Activated B cell treated with CpG ODN at 0.5 μM for 24 hours (primary cell): ENCODE measurements at places on chromosomes 3 and 15.

DNA sequence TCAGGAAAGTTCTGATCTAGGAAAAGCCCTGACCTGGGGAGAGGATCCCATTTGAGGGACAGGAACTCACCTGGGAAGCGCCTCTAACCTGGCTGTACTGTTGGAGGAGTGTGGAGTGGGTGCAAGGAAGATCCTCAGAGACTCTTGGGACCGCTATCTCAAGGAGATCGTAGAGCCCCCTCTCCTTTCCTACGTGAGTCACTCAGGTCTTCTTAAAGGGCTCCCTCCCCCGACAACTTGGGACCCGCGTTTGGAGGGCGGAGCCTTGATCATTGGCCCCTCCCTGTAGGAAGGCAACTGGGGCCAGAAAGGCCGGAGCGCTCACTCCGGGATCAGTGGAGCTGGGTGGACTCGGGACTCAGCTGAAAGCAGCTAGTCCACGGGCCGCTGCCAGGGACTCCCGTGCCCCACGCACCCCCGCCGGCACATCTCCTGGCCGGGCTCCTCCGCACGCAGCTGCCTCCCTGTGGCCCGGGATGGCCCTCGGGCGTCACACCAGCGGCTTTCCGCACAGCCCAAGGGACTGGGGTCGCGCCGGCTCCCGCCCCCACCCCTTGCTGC, 520 bp downstream of the SLC26A6 start:
- DNase-seq, result peak; percentile 41

DNA sequence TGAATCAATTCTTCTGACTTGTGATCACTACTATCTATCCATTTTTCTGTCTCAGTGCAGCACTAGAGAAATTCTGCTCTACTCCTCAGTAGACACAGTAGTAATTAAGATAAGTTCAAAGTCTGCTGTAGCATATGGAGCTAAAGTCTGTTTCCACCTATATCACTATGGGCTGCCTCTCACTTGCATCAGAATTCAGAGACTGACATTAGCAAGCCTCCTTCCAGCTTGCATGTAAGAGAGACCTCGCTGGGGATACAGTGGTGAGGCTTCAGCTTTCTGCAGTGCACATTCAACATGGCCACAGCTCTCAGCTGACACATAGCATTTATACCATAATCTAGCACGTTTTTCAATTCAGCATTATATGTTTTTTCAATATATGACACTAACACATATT, 217.0 kb downstream of the PLOD2 start:
- no peak for DNase-seq

DNA sequence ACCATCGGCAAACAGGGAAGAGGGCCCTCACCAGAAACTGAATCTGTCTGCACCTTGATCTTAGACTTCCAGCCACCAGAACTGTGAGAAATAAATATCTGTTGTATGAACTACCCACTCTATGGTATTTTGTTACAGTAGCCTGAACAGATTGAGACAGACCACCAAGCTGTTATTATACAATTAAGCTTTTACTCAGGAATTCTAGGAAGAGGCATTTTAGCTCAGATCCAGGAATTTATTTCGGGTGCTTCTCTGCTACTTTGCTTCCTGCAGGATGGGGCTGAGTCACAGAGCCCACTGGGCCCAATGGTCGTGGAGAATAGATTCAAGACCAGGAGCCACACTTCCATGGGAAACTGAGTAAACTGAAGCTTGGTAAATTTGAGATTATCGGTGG, 145.5 kb upstream of the PFN2 start:
- no peak for DNase-seq

DNA sequence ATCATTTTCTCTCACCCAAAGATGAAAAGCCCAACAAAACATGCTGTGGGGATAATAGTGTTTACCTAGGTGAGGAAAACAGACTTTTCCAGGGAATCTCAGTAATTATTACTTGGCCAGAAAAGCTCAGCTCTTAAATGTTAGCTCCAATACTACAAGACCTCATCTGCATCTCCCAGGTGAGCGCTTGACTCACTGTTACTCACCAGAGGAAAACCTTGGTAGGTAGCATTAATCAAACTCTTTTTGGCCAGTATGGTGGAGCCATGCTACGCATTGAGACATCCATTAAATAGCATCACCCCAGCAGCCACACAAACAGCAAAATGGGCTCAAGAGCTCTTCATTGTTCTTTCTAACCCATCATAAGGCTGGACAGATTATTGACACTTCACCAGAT, 99.0 kb downstream of the TIGIT start:
- no peak for DNase-seq

GRCh38 chr15:41501191-41501917, 7.7 kb downstream of the ITPKA start:
- DNase-seq, result peak; percentile 40

DNA sequence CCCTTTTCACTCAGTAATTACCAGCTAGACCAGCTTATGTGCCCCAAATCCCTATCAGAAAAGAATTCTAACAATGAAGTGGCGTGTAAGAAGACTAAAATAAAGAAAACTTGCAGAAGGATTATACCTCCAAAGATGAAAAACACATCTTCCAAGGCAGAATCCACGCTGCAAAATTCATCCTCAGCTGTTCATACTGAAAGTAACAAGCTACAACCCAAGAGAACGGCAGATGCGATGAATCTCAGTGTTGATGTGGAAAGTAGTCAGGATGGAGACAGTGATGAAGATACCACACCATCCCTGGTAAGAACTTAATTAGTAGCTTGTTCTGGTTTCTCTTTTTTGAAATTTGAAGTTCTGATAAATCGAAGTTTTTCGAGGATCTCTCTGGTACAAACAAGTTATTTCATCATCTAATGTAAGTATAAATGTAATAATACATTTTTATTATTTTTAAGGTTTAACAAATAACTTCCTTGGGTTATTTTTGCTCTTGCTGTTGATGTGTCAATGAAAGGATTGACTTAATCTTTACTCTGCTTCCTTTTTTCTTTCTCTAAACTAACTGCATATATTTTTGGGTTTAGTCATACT, 1.4 kb downstream of the WDR76 start:
- no peak for DNase-seq

- no peak for DNase-seq
These were observed 964 bp downstream of the SLC25A20 start for GRCh38 chr3:48897460-48898376.

GRCh38 chr3:124168271-124168670, 176.3 kb upstream of the ROPN1 start:
- no peak for DNase-seq

DNA sequence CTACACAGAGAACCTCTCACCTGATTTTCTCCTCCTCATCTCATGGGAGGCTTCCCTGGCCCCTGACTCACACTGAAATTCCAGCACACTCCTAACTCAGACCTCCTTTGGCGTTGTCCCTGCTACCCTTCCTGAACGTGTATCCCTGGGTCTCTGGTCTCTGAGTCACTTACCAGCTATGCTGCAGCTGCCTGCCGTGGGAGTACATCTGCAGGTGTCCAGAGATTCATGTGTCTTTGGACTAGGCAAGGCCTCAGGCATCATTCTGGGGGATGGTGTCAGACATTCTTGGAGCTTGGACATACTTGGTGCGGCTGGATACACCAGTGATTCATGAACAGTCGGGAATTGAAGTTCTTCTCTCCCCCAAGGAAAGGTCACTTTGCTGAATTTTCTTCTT, 148.8 kb upstream of the TRIM42 start:
- no peak for DNase-seq

- DNase-seq, result peak; percentile 9
These were observed 114.3 kb upstream of the MEF2A start for GRCh38 chr15:99451484-99451883.

DNA sequence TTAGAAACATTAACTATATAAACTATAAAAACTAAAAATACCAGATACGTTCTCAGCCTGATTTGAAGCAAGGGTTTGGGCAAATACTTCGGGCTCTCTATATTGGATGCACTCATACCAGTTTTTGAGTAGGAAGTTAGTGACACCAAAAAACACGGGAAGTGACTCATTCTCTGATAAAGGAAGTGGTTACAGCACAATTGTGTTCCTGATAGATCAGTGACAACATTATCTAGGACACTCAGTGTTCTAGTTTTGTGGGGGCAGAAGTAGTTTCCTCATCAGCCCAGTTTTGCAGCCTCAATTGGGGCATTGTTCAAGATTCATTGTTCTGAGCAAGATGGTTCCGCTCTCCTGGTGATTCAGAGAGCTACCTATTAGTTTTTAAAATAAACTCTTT, 469.6 kb upstream of the DPPA4 start:
- no peak for DNase-seq

GRCh38 chr3:66703501-66703900, 202.7 kb upstream of the LRIG1 start:
- no peak for DNase-seq

- DNase-seq, result no peak
These were observed 234.5 kb upstream of the ZBTB20 start for GRCh38 chr3:115381573-115381912.

DNA sequence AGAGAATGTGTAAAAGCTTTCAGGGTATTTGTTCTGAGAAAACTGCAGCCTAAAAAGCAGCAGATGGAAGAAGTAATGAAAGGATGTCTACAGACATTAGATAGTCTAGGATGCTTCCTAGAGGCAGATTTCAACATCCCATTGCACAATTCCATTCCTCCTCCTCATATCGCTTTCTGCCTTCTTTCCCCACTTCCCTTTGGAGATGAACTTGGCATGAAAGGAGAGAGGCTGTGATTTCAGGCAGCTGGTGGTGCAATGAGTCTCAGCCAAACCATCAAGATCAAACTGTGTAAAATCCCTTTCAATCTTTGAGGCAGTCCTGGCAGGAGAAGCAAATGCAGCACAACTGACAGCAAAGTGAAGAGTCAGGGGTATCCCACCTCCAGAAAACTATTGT, 438.7 kb upstream of the KCNMB2 start:
- no peak for DNase-seq

DNA sequence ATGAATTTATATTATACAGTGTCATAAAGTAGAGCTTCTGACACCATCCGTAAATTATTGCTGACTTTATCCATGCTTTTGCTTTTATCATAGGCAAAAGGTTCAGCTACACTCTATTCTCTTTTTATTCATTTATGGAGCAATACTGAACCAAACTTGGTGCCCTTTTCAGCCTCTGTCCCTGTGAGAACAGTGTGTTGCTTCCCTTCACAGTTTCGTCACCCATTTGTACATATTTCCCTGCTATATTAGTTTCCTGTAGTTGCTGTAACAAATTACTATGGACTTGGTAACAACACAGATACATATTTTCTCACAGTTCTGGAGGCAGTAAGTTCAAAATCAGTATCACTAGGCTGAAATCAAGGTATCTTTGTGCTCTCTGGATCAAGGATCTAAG, 2.8 kb upstream of the RPL24 start:
- no peak for DNase-seq

DNA sequence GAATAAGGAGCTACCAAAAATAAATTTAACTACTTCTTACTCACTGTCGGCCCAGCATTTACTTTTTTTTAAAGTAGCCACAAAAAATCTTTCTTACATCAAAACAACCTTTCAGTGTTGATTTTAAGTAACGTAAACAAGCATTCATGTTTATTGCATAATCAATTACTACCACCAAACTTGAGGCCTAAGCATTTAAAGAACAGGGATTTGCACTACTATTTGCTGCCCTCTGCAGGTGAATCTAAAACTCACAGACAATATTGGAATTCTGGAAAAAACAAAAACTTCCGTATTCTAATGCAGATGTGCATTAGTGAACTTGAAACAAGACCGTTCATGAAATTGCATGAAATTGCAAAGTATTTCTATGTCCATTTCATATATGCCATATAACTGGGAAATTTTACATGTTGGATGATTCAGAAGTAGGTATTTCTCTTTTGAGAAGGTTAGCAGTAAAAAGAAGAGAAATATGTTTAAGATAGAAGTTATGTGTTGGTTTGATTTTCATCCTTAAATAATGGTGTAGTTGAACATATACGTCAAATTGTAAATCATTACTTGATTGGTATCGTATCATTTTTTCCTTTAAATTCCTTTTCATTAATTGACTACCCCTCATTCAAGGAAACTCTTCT, 55.6 kb downstream of the CGGBP1 start:
- no peak for DNase-seq

- no peak for DNase-seq
These were observed 11.7 kb downstream of the TF start for GRCh38 chr3:133757701-133758567.

GRCh38 chr3:151751161-151751560, 17.4 kb downstream of the AADACL2 start:
- no peak for DNase-seq

- DNase-seq, result no peak
These were observed 8.6 kb downstream of the PTPRG start for GRCh38 chr3:61569856-61570580.

DNA sequence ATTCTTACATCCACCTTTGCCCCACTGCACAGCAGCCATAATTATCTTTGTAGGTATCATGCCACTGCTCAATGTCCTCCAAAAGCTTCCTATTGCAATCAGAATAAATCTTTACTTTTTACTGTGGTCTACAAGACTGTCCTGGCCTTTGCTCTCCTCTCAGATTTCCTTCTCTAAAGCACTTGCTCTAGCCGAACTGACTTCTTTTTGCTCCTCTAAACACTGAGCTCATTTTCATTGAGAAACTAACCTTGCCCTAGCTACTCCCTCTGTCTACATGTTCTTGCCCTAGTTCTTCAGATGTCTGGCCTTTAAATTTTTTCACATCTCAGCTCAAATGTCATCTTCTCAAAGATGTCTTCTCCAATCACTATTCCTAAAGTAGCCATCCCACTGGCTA, 342.8 kb downstream of the TBC1D5 start:
- DNase-seq, result no peak

DNA sequence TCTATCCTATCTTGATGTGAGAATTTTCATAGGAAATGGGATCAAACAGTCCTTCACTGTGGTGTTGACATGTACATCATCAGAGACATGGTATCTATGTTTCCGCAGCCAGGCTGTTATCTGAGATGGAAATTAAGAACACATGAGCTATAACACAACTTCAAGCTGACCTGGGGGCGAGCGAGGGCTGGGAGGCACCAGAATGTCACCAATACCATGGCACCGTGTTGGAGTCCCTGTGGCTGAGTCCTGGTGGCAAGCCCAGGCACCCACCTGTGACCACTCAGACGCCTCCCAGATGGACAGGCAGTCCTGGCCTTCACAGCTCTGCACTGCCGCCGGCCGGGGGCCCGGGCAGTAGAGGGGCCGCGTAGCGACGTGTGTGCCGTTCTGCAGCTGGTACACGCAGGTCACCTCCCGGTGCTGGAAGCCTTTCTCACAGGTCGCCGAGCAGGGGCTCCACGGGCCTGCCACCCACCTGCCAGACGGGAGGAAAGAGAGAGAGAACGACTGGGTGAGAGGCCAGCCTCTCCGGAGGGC, 263.9 kb upstream of the LYSMD4 start:
- no peak for DNase-seq

- no peak for DNase-seq
These were observed 175.4 kb upstream of the TP63 start for GRCh38 chr3:189455641-189456417.

GRCh38 chr3:188465311-188465710, 311.4 kb downstream of the LPP start:
- no peak for DNase-seq

GRCh38 chr3:38214560-38214959, 49.2 kb downstream of the OXSR1 start:
- no peak for DNase-seq

GRCh38 chr3:133362539-133362938, 37.3 kb upstream of the BFSP2 start:
- DNase-seq, result no peak
